Ecto neural progenitor cell (in vitro differentiated cells): ENCODE measurements at places on chromosomes 1 and 21.

- DNase-seq = no peak
These were observed 3.4 kb downstream of the NEK7 start for GRCh38 chr1:198160222-198160621.

DNA sequence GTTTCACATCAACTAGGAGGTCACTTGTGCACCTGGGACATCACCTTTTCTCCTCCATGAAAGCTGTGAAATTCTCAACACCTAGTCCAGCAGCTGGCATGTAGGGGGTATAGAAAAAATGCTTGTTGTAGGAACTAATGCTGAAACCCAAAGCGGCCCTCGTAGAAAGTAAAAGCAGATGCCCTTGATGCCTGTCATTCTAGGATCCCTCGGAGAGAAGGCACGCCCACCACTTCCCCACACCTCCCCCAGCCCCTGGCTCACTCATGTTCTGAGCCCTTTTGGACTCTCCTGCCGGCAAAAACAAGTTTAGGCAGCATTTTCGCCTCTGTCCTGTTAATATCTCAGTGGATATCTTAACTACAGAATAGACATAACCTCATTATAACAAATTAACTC lies 36.5 kb downstream of the RIPK4 start:
- no peak for DNase-seq

- DNase-seq = no peak
These were observed 106.2 kb upstream of the ATP1A1 start for GRCh38 chr1:116266864-116267212.

- no peak for DNase-seq
These were observed 418.9 kb downstream of the PRDM2 start for GRCh38 chr1:14118691-14119485.

DNA sequence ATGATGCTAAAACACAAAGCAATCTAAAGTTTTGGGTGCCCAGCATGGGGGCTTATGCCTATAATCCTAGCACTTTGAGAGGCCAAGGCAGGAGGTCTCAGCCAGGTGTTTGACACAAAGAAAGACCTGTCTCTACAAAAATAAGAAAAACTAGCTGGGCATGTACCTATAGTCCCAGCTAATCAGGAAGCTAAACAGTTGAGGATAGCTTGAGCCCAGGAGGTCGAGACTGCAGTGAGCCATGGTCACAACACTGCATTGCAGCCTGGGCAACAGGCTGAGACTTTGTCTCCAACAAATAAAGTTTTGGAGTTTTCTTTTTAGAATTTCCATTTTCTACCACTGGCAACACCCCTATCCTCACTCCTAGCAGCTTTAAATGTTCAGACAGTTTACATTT lies 55.1 kb upstream of the GUCA2A start:
- DNase-seq = no peak

DNA sequence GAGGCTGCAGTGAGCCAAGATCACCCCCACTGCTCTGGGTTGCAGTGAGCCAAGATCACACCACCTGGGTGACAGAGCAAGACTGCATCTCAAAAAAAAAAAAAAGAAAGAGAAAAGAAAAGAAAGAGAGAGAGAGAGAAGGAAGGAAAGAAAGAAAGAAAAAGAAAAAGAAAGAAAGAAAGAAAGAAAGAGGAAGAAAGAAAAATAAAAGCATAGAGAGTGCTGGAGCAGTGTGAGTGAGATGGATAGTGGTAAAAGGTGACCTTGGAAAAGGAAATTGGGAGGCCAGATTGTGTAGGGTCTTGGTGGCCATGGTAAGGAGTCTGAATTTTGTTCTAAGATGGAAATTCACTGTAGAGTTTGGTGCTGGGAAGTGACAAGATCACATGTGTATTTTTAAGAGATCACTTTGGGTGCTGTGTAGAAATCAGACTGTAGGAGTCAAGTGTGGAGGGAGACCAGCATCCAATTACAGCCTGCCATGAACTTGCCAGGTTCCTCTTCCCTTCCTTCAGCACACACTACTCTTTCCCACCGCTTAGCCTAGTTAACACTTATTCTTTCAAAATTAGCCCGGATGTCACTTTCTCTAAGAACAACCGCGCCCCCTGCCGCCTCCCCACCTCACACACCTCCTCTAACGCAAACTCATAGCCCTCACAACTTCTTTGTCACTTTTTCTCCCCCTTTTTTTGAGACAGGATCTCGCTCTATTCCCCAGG lies 17.9 kb downstream of the MTX1 start:
- peak; percentile 71 for DNase-seq
